IPS DF 6.9 (cell line): ENCODE measurements at places on chromosomes 5 and 9.

DNA sequence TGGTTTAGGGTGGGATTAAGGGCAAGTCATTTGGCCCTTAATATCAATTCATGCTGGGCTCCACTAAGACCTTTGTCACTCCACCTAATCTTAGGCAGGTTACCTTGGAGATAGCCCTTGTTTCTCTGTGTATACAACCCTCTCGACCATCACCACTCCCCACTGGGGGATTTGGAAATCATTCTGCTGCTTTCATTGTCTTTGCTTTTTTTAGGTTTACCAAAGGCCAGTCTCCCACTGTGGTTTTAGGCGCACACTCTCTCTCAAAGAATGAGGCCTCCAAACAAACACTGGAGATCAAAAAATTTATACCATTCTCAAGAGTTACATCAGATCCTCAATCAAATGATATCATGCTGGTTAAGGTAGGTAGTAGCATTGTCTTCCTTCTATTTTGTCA is 6.2 kb downstream of the GZMK start:
- no peak for DNase-seq

DNA sequence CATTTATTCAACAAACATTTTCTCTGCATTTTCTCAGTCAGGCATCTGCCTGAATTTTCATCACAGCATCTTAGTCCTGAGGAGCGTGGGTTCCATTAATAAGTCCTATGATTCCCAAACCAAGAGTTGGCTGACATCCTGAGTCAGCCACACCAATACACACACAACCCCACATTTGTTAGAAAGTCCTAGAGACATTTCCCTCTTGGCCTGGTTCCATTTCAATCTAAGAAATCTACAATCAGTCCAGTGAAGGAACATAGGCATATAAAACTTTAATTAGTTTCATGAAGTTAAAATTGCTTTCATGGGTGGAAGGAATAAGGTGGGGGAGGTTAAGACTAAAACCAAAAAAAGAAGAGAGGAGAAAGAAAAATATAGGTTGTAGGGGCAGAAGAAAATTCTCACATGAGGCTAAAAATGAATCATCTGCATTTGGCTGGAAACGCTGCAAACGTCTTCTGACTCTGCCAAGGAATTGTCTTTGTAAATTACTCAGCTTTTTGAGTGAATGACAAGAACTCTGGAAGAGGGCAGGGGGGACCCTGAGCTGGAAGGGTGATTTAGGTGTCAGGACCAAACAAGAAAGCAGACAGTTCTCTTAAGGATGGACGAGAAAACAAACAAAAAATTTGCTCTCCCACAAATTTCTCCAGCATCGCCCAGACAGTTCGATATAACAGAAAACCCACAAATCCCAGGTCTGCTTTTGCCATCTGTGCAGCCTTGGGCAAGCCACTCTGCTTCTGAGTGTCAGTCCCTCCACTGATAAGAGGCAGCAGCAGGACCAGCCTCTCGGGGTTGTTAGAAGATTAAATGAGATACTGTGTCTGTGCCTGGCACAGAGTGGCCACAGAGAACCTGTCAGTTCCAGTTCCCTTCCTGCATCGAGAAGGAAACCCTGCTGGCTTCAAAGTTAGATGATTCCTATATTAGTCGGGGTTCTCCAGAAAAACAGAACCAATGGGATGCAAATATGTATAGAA is 289.7 kb downstream of the CDK5RAP2 start:
- no peak for DNase-seq

- no peak for DNase-seq
Measured at GRCh38 chr5:10685115-10685521, 75.9 kb downstream of the DAP start.

GRCh38 chr5:33807771-33808170 is 84.0 kb downstream of the ADAMTS12 start:
- DNase-seq = no peak

DNA sequence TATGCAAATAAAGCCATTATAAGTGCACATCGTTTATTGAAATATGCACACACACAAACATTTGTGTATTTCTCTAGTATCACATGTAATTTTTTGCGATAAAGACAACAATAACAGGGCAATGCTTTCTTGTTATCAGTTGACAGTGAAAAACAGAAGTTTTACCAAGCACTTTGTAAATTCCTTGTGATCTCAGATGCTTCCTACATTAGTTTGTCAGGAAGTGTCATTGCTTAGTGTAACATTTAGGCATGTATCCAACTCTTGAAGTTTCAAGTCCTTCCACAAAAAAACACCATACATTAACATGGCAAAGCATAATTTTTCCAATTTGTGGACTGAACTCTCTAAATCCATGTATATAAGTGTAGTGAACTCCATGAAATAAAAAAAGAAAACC is 46.4 kb downstream of the MOCS2 start:
- no peak for DNase-seq

- DNase-seq = no peak
Measured at GRCh38 chr9:89696780-89697179, 92.0 kb downstream of the GADD45G start.

DNA sequence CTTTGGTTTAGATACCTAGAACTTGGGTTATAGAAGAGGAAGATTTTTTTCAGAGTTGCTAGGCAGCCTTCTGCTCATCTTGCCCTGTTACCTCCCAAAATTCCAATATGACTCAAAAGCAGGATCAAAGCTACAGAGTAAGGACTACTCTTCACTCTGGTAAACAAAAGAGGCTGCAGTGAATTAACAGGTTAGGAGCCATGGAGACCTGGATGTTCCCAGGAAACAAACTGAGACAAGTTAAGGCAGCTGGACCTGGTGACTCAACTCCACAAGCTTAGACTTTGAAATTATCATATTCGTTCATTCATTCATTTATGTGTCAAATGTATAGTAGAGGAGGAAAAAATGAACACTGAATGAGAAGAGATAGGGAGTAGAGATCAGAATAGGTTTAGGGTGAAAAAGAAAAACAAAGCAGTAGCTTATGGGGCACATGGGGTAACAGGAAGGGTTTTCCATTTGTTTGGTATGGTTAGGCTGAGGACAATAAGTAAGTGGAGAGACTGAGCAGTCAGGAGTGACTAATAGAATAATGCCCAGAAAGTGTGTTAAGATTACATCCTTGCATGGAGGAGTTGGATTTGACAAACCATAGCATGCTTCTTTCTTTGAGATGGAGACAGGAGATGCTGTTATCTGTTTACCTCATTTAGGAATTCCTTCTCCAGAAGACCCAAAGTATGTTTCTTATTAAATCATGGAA is 464.0 kb upstream of the ZNF608 start:
- no peak for DNase-seq

DNA sequence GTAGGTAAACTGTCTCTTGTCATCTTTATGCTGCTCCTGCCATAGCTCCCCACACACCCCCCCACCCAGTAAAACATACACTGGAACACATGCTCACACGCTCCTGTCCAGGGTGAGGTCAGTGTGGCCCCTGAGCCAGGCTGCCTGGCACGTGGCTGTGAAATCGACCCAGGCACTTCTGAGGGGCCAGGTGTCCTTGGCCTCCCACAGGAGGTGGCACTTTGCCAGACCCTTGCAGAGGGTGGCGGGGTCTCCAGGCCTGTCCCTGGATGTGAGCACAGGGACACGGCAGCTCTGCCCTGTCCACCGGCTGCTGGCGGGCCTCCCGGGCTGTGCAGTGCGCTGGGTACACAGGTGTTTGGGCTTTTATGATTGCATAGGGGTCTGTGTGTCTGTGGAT is 10.0 kb upstream of the CRB2 start:
- no peak for DNase-seq

DNA sequence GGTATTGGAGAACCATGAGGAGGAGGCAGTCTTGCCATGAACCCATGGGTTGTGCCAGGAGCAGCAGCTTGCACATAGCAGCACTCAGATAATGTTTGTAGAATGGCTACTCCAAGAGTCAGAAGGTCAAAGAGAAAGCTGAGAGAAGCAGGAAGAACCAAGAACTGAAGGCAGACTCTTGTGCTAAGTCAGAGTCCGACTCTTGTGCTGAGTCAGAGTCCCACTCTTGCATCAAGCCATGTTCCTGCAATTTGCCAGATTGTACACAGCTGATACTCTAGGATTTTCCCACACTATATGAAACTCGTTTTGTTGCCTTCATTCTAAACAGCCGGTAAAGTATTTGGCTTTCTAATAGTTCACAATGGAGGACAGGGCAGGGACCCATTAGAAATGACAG is 26.2 kb upstream of the HSPA9 start:
- DNase-seq = no peak

GRCh38 chr5:175649967-175650366 is 7.9 kb upstream of the HRH2 start:
- DNase-seq = no peak

GRCh38 chr9:4760122-4760521 is 19.1 kb upstream of the AK3 start:
- no peak for DNase-seq

GRCh38 chr5:107786424-107786823 is 115.7 kb upstream of the EFNA5 start:
- no peak for DNase-seq

DNA sequence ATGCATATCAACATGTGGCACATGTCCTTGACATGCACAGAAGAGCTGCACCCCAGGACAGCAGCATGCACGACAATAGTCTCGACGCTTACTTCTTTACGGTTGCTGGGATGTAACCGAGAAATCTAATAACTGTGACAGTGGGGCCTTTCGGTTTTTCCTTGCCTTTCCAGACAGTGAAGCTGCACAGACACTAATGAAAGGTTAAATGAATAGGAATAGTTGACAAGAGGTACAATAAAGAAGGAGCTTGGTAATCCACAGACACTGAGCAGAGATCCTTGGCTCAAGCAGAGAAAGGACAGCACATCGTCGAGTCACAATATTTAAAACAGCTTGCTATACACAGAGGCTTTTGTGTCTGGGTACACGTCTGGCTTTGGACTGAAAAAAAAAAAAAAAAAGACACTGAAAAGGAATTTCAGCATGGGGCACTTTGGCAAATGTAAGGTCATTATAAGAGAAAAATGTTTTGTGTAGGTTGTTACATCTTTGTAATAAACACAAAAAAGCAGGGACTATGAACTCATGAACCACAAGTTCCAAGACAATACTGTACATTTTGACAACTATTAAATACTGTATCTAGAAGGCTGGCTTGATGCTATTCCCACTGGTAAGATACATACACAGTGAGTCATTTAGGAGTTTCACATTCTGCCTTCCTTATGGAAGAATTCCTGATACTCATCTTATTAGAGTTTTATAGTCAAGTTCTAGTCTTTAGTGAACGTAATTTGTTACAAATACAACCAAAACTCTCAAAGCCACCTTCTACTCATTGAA is 5.6 kb downstream of the BNC2 start:
- DNase-seq = no peak
